ENCODE measurements at places on chromosomes 12 and 14. TPM values are rescaled to one million over a fixed set of nuclear protein-coding genes. Genes with fewer than 3 reads are reported as not detected.

Gene ZNF641
- polyA plus RNA-seq = 3.0 TPM

Gene NGB
- polyA plus RNA-seq = not detected

Gene SPIC
- polyA plus RNA-seq = 0.77 TPM

Gene CELA1
- polyA plus RNA-seq = not detected

Gene FRMD6
- 6.6 TPM for polyA plus RNA-seq

Gene BMAL2
- 4.8 TPM for polyA plus RNA-seq
